ENCODE measurements at places on chromosomes 1 and 21. TPM values are rescaled to one million over a fixed set of nuclear protein-coding genes. Genes with fewer than 3 reads are reported as not detected.

HES3 gene
- not detected for total RNA-seq

TMEM240 gene
- 4.1 TPM for total RNA-seq

TFF3 gene
- total RNA-seq: 8.9 TPM

HAO2 gene
- not detected for total RNA-seq

PPM1J gene
- 0.51 TPM for total RNA-seq

NBPF10 gene
- 2.8 TPM for total RNA-seq

- peak; percentile 74 for DNase-seq
Observed at GRCh38 chr21:36858320-36858957, 108.0 kb downstream of the HLCS start.

- no peak for DNase-seq
Observed at GRCh38 chr1:48019714-48020315, 22.6 kb upstream of the TRABD2B start.

- no peak for DNase-seq
Observed at GRCh38 chr1:47984175-47984789, 12.9 kb downstream of the TRABD2B start.

DNA sequence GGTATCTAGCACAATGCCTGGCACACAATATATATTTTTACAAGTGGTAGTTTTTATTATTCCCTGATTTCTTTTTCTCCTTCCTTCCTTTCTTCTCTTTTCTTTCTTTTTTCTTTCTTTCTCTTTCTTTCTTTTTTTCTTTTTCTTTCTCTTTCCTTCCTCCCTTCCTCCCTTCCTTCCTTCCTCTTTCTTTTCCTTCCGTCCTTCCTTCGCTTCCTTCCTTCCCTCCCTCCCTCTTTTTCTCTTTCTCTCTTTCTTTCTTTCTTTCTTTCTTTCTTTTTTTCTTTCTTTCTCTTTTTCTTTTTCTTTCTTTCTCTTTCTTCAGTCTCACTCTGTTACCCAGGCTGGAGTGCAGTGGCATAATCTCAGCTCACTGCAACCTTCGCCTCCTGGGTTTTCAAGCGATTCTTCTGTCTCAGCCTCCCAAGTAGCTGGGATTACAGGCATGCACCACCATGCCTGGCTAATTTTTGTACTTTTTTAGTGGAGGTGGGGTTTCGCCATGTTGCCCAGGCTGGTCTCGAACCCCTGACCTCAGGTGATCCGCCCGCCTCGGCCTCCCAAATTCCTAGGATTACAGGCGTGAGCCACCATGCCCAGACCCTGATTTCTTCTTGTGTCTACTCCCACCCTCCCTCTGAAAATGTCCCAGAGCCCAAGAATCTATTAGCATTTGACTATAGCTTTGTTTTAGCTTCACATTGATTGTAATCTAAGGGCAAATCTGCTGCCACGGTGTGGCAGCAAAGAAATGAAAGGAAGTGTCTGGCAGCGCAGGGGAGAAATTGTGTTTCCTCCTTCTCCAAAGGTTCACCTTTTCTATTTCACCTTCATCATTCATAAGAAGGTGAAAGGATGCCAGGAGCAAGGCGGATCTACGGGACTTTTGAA is 19.9 kb upstream of the ABCB10 start:
- DNase-seq: no peak

- no peak for DNase-seq
Observed at GRCh38 chr1:183993132-183993531, 44.4 kb downstream of the COLGALT2 start.

DNA sequence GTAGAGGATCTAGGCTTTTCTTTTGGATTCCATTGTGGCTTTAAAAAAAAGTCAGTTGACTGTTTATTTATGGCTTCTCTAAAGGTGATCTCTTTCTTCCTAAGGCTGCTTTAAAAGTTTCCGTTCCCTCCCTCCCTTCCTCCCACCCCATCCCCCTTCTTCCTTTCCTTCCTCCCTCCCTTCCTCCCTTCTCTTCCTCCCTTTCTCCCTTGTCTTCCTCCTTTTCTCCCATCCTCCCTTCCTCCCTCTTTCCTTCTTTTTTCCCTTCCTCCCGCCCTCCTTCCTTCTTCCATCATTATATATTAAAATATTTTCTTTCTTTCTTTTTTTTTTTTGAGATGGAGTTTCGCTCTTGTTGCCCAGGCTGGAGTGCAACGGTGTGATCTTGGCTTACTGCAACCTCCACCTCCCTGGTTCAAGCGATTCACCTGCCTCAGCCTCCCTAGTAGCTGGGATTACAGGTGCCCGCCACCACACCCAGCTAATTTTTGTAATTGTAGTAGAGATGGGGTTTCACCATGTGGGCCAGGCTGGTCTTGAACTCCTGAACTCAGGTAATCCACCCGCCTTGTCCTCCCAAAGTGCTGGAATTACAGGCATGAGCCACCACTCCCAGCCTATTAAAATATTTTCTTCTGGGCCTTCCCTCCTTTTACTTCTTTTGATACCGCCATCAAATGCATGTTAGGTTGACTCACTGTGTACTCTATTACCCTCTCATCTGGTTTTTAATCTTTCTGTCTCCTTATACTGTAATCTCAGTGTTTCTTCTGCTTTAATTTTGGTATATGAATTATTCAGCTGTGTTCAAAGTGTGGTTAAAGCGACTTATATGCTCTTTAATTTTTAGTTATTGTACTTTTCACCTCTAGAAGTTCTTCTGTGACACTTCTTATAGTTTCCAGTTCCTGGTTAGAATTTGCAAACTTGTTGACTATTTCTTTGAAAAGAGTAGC is 59.2 kb upstream of the ATP5PO start:
- no peak for DNase-seq

DNA sequence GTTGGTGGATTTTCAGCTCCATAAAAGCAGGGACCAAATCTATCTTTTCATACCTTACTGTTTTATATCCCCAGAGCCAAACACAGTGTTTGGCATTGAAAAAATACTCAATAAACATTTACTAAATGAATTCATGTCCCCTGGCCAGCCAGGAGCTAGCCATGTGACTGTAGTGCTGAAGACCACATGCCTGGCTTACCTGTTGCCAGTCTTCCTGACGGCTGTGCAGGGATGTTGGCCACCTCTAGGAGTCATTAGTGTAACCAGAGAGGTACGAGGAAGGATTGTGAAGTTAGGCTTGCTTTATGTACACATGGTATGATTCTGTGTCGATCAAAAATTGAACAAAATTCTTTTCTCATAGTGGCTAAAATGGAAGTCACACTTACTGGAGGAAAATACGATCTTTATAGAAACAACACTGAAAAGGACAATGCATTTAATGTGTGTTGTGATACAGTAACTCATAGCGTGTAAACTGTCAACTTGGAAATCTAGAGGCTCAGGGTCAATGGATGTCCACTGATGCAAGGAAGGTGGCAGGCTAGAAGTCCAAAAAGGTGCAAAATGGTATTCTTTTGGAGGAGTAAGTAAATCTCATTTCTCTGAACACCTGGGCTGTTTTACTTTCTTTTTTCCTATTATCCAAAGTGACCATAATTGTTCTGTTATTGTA is 60.9 kb downstream of the FGGY start:
- no peak for DNase-seq

DNA sequence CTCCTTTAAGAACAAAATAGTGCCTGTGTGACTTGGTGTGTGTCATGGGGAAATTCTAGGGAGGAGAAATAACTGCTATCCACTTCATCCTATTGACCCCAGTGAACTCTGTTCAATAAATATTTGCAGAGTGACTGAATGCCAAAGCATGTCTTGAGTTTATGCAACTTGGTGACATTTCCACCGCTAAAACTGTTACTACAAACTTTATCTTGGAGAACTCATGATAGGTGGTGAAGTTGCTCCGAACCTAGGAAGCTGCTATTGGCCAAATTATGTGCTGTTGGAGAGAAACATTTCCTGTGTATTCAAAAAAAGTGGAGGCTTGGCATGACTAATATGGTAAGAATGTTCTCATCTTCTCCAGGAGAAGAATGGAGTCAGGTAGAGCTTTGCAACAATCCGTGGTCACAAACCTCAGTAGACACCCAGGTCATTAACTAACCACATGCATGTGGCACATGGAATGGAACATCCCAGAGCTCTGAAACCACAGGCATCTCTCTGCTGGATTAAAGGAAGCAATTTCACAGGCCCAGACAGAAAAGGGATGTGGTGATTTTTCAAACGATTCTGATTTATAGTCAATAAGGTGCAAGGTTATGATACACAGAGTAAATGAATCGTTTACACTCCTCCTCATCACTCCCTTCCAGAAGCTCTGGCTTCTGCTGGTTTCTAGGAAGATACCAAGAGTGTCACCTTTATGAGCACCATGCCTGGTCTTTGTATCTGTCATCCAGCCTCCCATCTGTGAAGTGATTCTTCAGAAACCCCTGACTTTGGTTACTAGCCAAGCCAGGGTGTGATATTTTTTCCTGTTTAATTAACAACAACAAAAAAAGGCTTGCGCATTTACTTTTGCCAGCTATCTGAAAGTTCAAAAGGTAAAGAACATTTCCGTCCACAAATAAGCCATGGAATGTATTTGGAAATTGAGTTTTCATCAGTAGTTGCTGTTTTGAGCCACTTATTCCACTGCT is 361.1 kb downstream of the TGFB2 start:
- peak; percentile 96 for DNase-seq

GRCh38 chr1:223810586-223810985 is 35.2 kb downstream of the TP53BP2 start:
- peak; percentile 78 for DNase-seq

DNA sequence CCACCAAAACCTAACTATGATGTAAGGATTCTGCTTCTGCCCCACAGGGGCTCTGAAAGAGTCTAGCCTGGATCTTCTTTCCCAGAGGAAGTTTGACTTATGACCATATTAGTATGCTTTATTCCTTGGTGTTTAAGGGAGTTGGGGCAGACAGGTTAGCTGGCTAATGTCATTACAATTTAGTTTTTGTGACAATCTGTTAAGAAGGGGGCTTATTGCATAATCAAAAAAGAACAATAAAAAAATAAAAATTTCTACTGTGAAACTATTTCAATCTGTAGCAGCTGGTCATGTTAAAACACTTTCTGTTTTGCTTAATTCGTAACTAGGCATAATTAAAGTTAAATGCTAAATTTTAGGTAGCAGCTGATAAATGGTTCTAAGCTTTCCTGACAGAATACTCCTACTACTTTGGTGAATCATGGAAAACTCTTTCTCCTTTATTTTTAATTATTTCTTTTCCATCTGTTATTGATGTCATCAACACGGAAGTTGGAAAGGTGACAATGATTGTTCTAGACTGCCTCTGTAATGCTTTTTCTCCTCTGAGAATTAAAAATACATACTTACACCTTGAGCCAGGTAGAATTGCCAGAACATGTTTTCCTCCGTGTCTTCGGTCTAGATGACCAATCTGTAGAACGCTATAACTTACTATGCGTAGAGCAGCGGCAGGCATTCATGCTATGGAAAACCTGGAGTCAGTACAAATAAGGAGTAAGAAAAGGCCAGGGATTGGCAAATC is 18.6 kb downstream of the DYRK3 start:
- DNase-seq: no peak

DNA sequence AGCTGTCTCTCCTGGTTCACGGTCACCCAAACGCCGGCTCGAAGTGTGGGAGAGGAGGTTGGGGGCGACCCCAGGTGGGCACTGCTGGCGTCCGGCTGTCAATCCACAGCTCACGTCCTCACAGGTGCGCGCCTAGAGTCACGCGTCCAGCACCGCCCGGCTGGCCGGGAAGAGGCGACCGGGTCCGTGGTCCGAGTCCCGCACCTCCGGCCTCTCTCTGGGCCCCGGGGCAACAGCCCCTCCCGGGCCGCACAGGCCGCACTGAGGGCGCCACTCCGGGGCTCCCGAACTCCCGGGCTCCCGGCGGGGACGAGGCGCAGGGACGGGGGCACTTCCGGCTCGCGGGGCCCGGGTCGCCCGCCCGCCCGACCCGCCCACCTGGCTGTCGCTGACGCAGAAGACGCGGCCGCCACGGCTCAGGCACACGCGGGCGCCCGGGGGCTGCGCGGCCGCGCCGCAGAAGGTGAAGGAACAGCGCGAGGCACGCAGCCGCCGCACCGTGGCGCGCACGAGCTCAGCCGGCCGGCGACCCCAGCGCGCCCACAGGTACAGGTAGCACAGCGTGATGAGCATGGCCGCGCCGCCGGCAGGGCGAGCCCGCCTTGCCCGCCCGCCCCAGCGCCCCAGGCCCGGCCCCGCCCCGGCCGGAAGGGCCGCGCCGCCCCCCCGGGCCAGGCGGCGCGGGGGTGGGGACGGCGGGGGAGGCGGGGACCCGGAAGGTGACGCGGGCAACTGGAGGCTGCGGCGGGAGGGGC is at the start of gene HLCS:
Gene HLCS, minus strand, starts transcription at position 604 of the 755 bp plus-strand sequence. Its CDS starts 31 bp downstream, at position 573.
- DNase-seq: no peak

DNA sequence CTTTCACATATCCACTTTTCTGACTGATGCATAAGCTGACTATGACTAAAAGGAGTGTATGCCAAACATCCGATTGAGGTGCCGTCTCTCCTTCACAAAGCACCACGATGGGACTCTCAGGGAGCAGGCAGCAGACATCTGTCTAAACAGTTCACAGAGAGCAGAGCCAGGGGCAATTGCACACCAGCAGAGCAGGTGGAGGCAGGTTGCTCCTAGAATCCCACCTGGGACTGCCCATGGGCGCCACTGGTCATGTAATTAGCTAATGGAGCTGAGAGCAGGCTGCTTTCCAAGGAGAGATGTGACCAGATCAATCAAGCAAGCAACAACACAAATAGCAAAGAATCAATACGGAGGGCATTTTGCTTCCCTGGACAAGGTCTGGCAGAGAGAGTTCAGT is 30.5 kb upstream of the COA6 start:
- no peak for DNase-seq

GRCh38 chr1:90074566-90074965 is 79.7 kb downstream of the ZNF326 start:
- no peak for DNase-seq

Measured in Panc1 (cell line).